ENCODE measurements at places on chromosomes 7 and 10. TPM values are rescaled to one million over a fixed set of nuclear protein-coding genes. Genes with fewer than 3 reads are reported as not detected.

The ACTL6B gene
- total RNA-seq, result 0.68 TPM

The EPO gene
- not detected for total RNA-seq

The GPR15LG gene
- not detected for total RNA-seq

DNA sequence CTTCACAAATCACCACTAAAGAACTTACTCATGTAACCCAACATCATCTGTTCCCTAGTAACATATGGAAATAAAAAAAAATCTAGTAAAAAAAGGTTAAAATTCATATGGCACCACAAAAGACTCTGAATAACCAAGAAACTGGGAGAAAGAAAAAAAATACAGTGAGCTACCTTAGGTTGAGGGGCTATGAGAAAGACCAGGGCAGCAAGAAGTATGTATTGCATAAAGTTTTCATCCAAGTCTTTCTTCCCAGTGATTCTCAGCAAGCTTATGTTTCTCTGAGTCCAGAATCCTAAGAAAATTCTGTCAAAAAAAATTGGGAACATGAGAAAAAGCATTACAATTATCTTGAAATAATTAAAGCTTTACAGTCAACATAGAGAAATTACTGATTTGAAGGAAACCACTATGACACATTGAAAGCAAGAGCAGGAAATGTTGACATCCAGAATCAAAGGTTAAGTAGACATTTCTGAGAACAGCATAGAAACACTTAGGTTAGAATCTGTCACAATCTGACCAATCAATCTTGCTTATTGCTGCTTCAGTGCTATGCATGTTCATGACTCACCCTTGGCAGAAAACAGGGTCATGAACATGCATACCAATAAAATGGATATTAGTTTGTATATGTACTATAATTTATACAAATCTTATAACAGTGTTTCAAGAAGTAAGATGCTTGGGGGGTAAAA, 494.0 kb upstream of the POT1 start:
- DNase-seq, result no peak

DNA sequence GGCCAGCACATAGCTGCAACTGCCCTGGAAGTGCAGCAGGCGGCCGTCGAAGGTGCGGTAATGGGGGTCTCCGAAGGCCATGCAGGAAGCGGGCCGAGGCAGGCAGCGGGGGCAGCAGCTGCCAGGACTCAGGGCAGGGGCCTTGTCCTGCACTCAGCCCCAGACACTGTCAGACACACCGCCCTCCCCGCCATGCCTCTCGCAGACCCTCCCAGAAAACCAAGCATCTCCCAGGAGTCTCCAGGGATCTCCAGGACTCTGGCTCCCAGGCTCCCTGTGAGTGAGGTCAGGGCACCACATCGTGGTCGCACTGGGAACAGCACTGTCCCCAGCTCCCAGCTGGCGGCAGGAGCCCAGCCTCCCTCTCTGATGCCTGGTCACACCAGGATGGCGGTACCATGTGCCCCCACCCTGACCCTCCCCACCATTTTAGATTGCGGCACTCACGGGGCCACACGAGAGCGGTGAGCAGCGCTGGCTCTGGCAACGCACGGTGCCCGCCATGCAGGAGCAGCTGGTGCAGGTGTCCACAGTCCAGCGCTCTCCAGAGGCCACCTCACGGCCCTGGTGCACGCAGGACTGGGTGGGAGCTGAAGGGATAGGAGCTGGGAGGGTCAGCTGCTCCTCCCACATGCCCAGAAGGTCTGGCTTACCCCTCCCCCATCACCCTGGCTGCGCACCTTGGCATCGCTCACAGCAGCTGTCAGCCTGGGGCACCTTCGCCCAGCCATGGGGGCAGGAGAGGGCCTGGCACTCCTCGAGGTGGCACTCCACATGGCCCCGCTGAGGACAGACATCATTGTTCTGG, 17.5 kb downstream of the ATP6V1F start:
- DNase-seq, result peak; percentile 84

- DNase-seq, result no peak
These were observed 37.2 kb upstream of the PAPSS2 start for GRCh38 chr10:87622314-87623004.

- no peak for DNase-seq
These were observed 15.1 kb upstream of the MRC1 start for GRCh38 chr10:17793823-17794644.

DNA sequence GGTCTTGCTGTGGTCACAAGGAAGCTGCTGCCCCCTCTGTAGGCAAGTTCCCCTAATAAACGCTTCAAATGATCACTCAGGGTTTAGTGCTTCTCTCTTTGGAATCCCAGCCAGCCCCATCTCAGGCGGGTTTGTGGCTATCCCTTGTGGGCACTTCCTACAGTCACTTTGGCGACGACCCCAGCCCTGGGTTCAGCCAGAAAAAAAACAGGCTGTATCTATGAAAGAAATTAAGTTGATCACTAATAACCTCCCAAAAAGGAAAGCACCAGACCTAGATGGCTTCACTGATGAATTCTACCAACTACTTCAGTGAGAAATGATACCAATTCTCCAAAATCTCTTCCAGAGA, 208.2 kb downstream of the MAD1L1 start:
- peak; percentile 45 for DNase-seq
